ENCODE measurements at places on chromosomes 3 and 15.

GRCh38 chr3:8573342-8573926 is 71.2 kb downstream of the SSUH2 start:
- no peak overlapping the region for H3K27ac ChIP-seq
- no peak for DNase-seq
- H3K4me1 ChIP-seq, result peaks cover 9% of the 10 kb centered on the region
- no peaks in the 10 kb centered on the region for H3K27me3 ChIP-seq
- no peak overlapping the region for H3K4me3 ChIP-seq

DNA sequence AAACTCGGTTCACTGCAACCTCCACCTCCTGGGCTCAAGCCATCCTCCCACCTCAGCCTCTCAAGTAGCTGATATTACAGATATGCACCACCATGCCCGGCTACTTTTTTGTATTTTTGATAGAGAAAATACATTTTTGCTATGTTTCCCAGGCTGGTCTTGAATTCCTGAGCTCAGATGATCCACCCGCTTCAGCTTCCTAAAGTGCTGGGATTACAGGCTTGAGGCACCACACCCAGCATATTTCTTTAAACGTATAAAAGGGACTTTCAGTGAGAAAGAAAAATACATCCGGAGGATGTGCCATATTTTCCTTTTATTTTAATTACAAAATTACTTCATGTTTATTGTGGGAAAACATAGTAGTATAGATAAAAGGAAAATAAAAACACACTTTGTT is 55.2 kb downstream of the RPL39L start:
- peaks cover 5% of the 10 kb centered on the region for H3K36me3 ChIP-seq
- no peak overlapping the region for H3K27ac ChIP-seq
- H3K4me1 ChIP-seq, result no peaks in the 10 kb centered on the region
- no peaks in the 10 kb centered on the region for H3K27me3 ChIP-seq

- H3K27me3 ChIP-seq, result no peaks in the 10 kb centered on the region
- H3K4me1 ChIP-seq, result peaks cover 2% of the 10 kb centered on the region
- H3K4me3 ChIP-seq, result no peak overlapping the region
- H3K27ac ChIP-seq, result no peak overlapping the region
Observed at GRCh38 chr3:190537146-190537545, 23.3 kb downstream of the IL1RAP start.

DNA sequence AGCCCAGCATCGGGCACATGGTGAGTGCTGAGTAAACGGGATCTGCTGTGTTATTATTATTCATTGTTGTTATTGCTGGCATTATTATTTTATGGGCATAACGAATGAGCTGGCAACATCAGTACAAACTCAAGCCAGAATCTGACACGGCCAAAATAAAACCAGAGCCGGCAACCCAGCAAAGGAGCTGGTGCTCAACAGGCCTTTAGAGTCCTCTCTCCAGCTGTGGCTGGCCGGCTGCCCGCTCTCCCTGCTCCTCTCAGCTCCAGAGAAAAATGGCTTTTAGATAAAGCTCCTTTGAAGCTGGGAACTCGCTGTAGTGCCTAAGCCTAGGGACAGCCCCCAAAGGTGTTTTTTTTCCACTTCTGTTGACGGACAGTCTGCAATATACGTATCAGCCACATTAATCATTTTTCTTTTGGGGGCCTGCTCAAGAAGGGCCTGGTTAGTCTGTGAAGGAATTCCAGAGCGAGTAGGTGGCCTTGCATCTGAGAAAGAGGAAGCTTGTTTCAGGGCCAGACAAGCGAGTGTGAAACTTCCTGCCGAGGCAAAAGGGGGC is 193.9 kb upstream of the UBE2E1 start:
- no peak overlapping the region for H3K27ac ChIP-seq
- no peaks in the 10 kb centered on the region for H3K4me1 ChIP-seq
- no peaks in the 10 kb centered on the region for H3K27me3 ChIP-seq

GRCh38 chr3:64454179-64454578 is 228.9 kb upstream of the PRICKLE2 start:
- H3K27me3 ChIP-seq, result peaks cover 2% of the 10 kb centered on the region
- no peaks in the 10 kb centered on the region for H3K36me3 ChIP-seq
- H3K27ac ChIP-seq, result no peak overlapping the region
- no peak overlapping the region for H3K4me3 ChIP-seq
- DNase-seq, result no peak

DNA sequence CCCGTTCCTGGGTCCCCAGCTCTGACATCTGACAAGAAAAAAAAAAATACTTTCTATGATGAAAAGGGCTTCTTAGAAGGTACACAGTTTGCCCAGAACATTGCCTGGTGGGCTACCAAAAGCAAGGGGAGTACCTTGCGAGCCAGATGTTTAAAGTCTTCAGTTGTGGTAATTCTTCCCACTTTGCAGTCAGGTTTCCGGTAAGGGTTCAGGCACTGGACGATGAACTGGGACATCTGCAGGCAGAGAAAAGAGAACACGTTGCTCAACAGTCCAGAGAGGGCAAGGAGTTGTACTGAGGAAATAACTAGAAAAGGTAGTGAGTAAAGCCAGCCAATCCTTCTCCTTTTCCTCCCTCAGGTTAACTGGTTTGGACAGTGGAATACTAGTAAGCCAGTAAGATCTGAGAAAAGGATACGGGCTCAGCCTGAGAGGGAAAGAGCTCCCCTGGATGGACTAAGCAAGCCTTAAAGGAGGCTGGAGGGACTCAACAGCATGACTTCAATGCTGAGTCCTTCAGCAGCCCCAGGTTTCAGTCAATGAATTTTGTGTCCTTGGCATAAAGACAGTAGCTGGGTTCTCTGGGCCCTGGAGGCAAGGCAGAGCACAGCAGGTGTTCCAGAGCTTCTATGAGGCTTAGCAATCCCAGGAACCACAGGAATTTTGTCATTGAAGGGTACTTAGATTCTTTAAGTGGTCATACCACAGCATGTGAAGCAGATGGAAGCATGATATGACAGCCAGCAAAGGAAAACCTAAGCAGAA is 38.2 kb downstream of the NBEAL2 start:
- peaks cover 13% of the 10 kb centered on the region for H3K36me3 ChIP-seq
- H3K4me3 ChIP-seq, result no peak overlapping the region
- H3K4me1 ChIP-seq, result no peaks in the 10 kb centered on the region
- no peak for DNase-seq

DNA sequence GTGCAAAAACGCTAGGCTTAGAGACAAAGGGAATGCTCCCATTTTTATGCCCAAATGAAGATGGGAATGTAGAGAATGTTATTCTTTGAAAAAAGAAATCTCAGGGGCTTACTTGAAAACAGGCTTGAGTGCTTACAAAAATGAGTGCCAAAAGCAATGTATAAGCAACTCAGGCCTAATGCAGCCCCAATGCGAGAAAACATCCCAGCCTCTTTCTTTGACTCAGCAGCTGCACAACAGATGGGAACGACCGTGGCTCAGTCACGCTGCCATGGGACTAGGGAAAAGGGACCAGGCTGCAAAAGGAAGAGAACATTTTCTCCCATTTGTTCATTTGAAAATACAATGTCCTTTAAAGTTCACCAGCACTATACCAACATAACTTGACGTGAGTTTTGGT is 246.4 kb upstream of the LRIG1 start:
- no peak overlapping the region for H3K4me3 ChIP-seq
- H3K36me3 ChIP-seq, result no peaks in the 10 kb centered on the region
- no peaks in the 10 kb centered on the region for H3K4me1 ChIP-seq
- H3K27me3 ChIP-seq, result peaks cover 2% of the 10 kb centered on the region
- DNase-seq, result no peak

DNA sequence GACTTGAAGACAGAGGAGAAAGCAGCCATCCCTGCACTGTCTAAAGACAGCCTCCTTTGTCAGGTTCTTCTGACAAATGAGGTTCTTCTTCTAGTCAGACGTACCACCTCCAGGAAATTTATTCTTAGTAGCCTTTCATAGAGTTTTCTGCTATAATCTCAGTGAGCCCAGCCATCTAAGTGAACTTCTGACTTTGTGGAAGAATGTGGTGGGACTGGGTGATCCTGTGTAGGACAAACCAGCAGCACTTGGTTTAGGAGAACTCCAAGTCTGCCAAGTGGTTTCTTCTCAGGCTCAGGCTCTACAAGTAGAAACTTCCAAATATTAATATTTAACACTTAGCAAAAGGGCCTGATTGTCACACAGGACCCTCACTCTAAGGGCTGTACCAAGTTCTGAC is 52.1 kb downstream of the TIPARP start:
- H3K4me1 ChIP-seq, result no peaks in the 10 kb centered on the region
- no peak overlapping the region for H3K27ac ChIP-seq
- DNase-seq, result no peak

GRCh38 chr3:9951962-9952805 is at the start of gene PRRT3:
TSS of gene PRRT3 (minus strand) at chr3:9952408. CDS start at chr3:9950115, 2,293 bp downstream.
- H3K27ac ChIP-seq, result no peak within 1 kb of the TSS
- H3K27me3 ChIP-seq, result peaks cover 4% of the 10 kb centered on the region
- peak; percentile 36 for DNase-seq
- no peaks in the 10 kb centered on the region for H3K36me3 ChIP-seq

DNA sequence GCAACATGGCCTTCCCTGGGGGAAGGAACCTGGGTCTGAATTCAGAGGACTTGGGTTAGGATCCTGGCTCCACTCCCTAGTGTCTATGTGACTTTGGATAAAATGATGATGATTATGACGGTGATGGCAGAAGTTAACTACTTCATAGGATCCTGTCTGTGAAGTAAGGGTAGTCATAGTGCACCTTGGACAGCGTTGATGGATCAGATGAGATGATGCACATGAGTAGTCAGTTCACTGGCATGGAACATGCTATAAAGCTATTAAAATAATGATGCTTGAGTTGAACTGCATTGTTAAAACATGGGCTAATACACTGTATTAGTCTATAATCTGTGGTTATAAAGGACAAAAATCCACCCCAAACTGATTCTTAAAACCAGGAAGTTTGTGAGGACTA is 62.0 kb downstream of the EEFSEC start:
- no peak overlapping the region for H3K4me3 ChIP-seq
- DNase-seq, result no peak
- H3K27ac ChIP-seq, result no peak overlapping the region
- no peaks in the 10 kb centered on the region for H3K4me1 ChIP-seq
